Glomerular endothelial cell (primary cell): ENCODE measurements at places on chromosomes 1 and 21.

DNA sequence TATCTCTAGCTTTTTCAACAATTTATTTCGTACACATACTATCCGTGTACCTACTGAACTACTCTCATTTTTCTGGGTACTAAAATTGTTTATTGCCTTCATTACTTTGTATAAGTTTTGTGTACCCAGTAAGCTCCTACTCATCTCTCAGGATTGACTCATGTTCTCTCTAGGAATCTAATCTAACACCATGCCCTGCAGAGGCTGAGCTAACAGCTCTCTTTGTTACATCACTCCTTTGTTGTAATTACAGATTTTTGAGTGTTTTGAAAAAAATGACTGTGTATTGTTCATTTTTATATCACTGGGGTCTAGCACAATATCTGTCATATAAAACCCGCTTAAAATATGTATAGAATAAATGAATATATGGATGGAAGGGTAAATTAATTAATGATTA lies 167.1 kb downstream of the ATP6V1G3 start:
- DNase-seq: no peak

DNA sequence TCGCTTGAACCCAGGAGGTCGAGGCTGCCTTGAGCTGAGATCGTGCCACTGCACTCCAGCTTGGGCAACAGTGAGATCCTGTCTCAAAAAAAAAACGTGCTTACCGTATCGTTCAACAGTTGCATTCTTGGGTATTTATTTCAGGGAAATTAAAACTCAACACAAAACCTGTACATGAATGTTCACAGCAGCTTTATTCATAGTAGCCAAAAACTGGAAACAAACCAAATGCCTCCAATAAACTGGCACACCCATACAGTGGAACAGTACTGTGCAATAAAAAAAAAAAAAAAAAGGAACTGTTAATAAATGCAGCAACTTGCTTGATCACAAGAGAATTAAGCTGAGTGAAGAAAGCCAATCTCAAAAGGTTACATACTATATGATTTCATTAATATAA lies 6.7 kb downstream of the KHDRBS1 start:
- no peak for DNase-seq

DNA sequence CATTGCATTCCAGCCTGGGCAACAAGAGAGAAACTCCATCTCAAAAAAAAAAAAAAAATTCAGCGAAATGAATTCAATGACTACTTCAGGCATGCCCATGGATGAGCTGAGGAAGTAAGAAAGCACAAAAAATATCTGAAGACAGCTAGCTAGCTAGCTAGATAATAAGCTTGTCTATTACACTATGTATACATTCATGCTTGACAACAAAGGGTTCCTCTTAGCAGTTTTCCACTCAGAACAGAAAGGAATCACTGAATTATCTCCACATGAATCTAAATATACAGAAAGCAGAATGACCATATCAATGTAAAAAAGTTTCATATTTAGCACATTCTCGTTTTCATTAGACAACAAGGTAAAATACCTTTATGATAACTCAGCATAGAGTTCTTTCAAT lies 32.1 kb downstream of the USP48 start:
- DNase-seq: no peak

DNA sequence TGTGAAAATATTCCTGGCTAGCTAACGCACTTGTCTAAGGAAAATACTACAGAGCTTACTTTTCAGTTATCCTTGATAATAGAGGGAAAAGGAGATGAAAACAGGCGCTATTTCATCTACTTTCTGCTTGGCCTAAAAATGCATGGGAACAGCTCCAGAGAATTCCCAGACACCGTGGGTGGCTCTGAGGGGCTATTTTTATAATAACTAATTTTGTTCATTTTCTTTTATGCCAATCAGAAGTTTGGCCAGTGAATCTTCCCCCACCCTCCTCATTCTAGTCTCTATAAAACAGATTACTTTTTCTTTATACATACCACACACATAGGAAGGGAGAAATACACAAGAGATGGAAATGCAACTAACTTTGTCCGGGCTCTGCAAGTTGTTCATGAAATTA lies 322.9 kb downstream of the SETD4 start:
- no peak for DNase-seq

- peak; percentile 73 for DNase-seq
Measured at GRCh38 chr1:109399326-109399957, 1.7 kb upstream of the SORT1 start.
